ENCODE measurements at places on chromosomes 12 and 14.

DNA sequence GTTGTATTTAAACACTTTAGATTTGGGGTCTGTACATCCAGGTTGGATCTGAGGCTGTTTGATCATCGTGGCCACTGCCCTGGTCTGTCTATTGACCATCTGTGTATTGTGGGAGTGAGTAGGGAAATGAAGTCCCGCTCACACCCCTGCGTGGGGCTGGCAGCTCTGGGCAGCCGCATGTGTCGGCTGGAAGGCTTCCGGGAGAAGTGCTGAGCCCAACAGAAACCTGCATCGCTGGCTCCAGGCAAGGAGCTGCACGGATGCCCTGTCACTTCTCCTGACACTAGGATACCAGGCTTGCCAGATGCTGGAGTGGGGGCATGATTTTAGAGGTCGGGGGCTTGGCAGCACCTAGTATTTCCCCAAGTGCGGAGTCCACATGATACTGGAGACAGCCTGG, 93.6 kb downstream of the PHETA1 start:
- no peak for DNase-seq

DNA sequence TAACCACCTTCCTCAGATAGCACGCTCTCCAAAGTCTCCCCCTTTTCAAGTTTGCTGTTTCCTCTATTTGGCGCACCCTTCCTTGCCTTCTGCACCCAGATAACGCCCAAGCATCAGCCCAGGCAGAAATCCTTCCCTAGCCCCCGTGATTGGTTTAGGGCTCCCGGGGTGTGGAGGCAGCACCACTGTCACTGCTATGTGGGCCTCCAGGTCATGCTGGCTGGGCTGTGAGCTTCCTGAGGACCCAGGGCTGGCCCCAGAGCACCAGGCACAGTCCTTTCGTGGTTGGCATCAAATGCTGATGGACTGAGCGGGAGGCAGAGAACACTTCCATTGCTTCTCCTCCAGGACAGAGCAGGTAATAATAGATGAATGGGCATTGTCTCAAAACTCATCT, 311.4 kb downstream of the BCL11B start:
- no peak for DNase-seq

- no peak for DNase-seq
Observed at GRCh38 chr12:123936471-123936870, 36.2 kb downstream of the CCDC92 start.

- no peak for DNase-seq
Observed at GRCh38 chr14:38592764-38593442, 337.0 kb upstream of the CLEC14A start.

GRCh38 chr14:74954947-74955228, 509 bp downstream of the PGF start:
- no peak for DNase-seq

Data from Panc1 (cell line).